HFFc6 (cell line): ENCODE measurements at places on chromosomes 5 and 9. TPM values are rescaled to one million over a fixed set of nuclear protein-coding genes. Genes with fewer than 3 reads are reported as not detected.

Gene ALDH1A1
- total RNA-seq: 185 to 720 TPM (median 215 TPM) in 3 replicates

Gene SPINK7
- total RNA-seq: not detected in 3 replicates

Gene PLEKHG4B
- 0.57 to 3.4 TPM (median 0.66 TPM) in 3 replicates for total RNA-seq

Gene CCL21
- not detected in 2 replicates for total RNA-seq

Gene MLLT3
- 21.3 to 26.5 TPM (median 25.1 TPM) in 3 replicates for total RNA-seq

Gene TMEM203
- total RNA-seq: 38.7 and 41.9 TPM in 2 replicates

Gene DDX41
- 90.3 to 104 TPM (median 98.8 TPM) in 3 replicates for total RNA-seq

Gene C5orf15
- 46.2 and 57.0 TPM in 2 replicates for total RNA-seq

Gene PAEP
- total RNA-seq: not detected in 3 replicates

Gene ST6GALNAC4
- total RNA-seq: 24.8 to 29.8 TPM (median 29.3 TPM) in 3 replicates

Gene SAXO1
- total RNA-seq: not detected in 3 replicates

Gene TMOD1
- 0.14 to 0.69 TPM (median 0.21 TPM) in 3 replicates for total RNA-seq

Gene POLR1E
- total RNA-seq: 29.1 to 39.4 TPM (median 33.5 TPM) in 3 replicates

Gene LPAR1
- 68.0 and 116 TPM in 2 replicates for total RNA-seq

Gene FNIP1
- total RNA-seq: 19.6 to 24.8 TPM (median 20.2 TPM) in 3 replicates

Gene BTNL8
- total RNA-seq: not detected in 2 replicates

Gene KCNV2
- total RNA-seq: not detected in 3 replicates
